ENCODE measurements at places on chromosomes 5 and 9. TPM values are rescaled to one million over a fixed set of nuclear protein-coding genes. Genes with fewer than 3 reads are reported as not detected.

Gene GPR150
- total RNA-seq = 0.26 TPM

Gene TSLP
- total RNA-seq = 0.70 TPM

- H3K27me3 ChIP-seq = peaks cover 100% of the 10 kb centered on the region
- no peaks in the 10 kb centered on the region for H3K36me3 ChIP-seq
- no peak overlapping the region for H3K4me3 ChIP-seq
Measured at GRCh38 chr5:88691230-88691582, 191.8 kb downstream of the MEF2C start.

- H3K27ac ChIP-seq = no peak overlapping the region
- H3K27me3 ChIP-seq = no peaks in the 10 kb centered on the region
- no peak overlapping the region for H3K4me3 ChIP-seq
- no peak for DNase-seq
Measured at GRCh38 chr5:123937230-123937629, 425.3 kb downstream of the CSNK1G3 start.

- no peaks in the 10 kb centered on the region for H3K4me1 ChIP-seq
- H3K27me3 ChIP-seq = no peaks in the 10 kb centered on the region
- DNase-seq = no peak
- no peaks in the 10 kb centered on the region for H3K36me3 ChIP-seq
Measured at GRCh38 chr5:10031817-10032216, 217.9 kb downstream of the ATPSCKMT start.

All from left lung (tissue), 14 donors.